ENCODE measurements at places on chromosomes 1 and 21. TPM values are rescaled to one million over a fixed set of nuclear protein-coding genes. Genes with fewer than 3 reads are reported as not detected.

LPAR3 gene
- 7.8 TPM for total RNA-seq

ASAP3 gene
- total RNA-seq = 37.4 TPM

CELSR2 gene
- total RNA-seq = 5.3 TPM

WNT3A gene
- not detected for total RNA-seq

CACYBP gene
- 24.2 TPM for total RNA-seq

CCDC30 gene
- total RNA-seq = 3.9 TPM

GAS5 gene
- 589 TPM for total RNA-seq

GOLT1A gene
- 8.2 TPM for total RNA-seq

TNFRSF25 gene
- 2.2 TPM for total RNA-seq

DNA sequence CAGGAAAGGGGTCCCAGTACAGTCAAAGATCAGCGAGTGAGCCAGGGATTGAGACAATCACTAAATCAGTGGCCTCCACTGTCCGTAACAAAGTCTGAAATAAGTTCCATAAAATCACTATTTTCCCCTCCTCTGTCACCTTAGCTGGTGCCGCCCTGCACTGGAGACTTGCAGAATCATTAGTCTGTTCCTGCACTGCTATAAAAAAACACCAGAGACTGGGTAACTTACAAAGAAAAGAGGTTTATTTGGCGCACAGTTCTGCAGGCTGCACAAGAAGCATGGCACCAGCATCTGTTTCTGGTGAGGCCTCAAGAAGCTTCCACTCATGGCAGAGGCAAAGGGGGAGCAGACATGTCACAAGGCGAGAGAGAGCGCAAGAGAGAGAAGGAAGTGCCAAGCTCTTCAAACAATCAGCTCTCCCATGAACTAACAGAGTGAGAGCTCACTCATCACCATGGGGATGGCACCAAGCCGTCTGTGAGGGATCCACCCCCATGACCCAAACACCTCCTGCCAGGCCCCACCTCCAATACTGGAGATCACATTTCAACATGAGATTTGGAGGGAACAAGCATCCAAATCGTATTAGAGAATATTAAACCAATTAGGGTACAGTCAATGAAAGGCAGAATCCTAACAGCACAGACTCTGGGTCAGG is 129.8 kb upstream of the TIAM1 start:
- no peak overlapping the region for H3K27ac ChIP-seq
- no peaks in the 10 kb centered on the region for H3K27me3 ChIP-seq
- H3K4me1 ChIP-seq = no peaks in the 10 kb centered on the region

GRCh38 chr1:205751036-205751651 is 1.2 kb upstream of the NUCKS1 start:
- H3K36me3 ChIP-seq = no peaks in the 10 kb centered on the region
- no peaks in the 10 kb centered on the region for H3K27me3 ChIP-seq
- H3K4me3 ChIP-seq = no peak overlapping the region
- no peak for DNase-seq

- H3K27me3 ChIP-seq = no peaks in the 10 kb centered on the region
- H3K4me3 ChIP-seq = no peak overlapping the region
- H3K27ac ChIP-seq = no peak overlapping the region
- DNase-seq = no peak
- H3K4me1 ChIP-seq = peaks cover 2% of the 10 kb centered on the region
These were observed 1.6 kb downstream of the HSPB7 start for GRCh38 chr1:16015960-16016901.

- no peak overlapping the region for H3K27ac ChIP-seq
- no peaks in the 10 kb centered on the region for H3K4me1 ChIP-seq
- H3K36me3 ChIP-seq = no peaks in the 10 kb centered on the region
- no peak for DNase-seq
- H3K27me3 ChIP-seq = no peaks in the 10 kb centered on the region
- no peak overlapping the region for H3K4me3 ChIP-seq
These were observed 19.8 kb upstream of the DDAH1 start for GRCh38 chr1:85484716-85485115.

DNA sequence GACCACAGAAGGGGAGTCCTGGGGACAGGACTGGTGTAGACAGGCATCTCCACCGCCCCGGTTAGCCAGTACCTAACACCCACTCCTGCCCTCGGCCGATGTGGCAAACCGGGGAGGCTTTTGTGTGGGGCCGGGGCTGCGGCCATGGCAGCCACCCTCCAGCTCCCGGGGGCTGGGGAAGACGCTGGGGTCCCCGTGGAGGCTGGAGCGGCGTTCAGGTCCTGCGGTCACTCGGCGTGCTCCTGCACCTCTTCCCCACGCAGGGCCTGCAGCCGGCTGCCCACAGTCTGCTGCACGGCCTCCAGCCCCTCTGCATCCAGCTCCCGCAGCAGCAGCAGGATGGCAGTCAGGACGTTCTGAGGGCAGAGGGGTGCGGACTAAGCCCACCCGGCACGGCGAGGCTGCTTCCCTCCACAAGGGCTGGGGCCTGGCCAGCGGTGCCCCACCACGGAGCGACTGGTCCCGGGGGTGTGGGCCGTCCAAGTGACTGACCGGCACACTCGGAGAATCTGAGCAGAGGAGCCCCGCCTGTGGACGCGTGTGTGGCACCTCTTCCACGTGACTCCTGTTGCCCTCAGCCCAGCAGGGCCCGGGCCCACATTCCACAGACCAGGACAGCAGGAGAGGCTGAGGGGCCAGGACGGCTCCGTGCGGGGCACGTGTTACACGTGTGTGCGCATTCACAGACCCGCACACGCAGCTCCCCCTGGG is 9.1 kb downstream of the CFAP410 start:
- no peak overlapping the region for H3K27ac ChIP-seq
- H3K4me3 ChIP-seq = no peak overlapping the region
- no peaks in the 10 kb centered on the region for H3K4me1 ChIP-seq
- no peaks in the 10 kb centered on the region for H3K36me3 ChIP-seq

DNA sequence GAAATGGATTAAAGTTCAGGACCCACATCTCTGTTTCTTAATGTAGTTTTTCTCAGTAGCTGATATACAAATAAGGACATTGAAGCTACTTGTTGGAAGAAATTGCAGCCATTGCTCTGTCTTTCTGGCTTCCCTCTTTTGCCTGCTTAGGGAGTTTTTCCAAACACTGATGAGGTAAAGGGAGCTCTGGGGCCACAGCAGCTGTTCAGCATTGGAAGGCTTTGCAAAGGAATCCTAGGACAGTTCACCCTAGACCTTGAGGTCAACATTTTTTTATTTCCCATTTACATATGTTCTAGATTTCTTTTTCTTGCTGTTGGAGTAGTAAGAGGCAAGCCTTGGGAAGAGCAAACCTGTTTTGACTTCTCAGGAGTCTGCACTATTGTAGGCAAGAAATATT is 126.9 kb upstream of the PLPPR5 start:
- H3K27me3 ChIP-seq = no peaks in the 10 kb centered on the region
- no peaks in the 10 kb centered on the region for H3K4me1 ChIP-seq
- DNase-seq = no peak
- H3K36me3 ChIP-seq = no peaks in the 10 kb centered on the region
- H3K4me3 ChIP-seq = no peak overlapping the region
- no peak overlapping the region for H3K27ac ChIP-seq

GRCh38 chr1:53176452-53177208 is 20.0 kb upstream of the CPT2 start:
- no peaks in the 10 kb centered on the region for H3K27me3 ChIP-seq
- H3K27ac ChIP-seq = no peak overlapping the region
- DNase-seq = peak; percentile 49
- peaks cover 24% of the 10 kb centered on the region for H3K4me1 ChIP-seq
- no peaks in the 10 kb centered on the region for H3K36me3 ChIP-seq
- H3K4me3 ChIP-seq = no peak overlapping the region

- no peak for DNase-seq
- H3K36me3 ChIP-seq = no peaks in the 10 kb centered on the region
- peaks cover 27% of the 10 kb centered on the region for H3K4me1 ChIP-seq
- peak overlapping the region; percentile 20 for H3K27ac ChIP-seq
- H3K4me3 ChIP-seq = no peak overlapping the region
These were observed 20.9 kb downstream of the LAMC1 start for GRCh38 chr1:183043872-183044854.

DNA sequence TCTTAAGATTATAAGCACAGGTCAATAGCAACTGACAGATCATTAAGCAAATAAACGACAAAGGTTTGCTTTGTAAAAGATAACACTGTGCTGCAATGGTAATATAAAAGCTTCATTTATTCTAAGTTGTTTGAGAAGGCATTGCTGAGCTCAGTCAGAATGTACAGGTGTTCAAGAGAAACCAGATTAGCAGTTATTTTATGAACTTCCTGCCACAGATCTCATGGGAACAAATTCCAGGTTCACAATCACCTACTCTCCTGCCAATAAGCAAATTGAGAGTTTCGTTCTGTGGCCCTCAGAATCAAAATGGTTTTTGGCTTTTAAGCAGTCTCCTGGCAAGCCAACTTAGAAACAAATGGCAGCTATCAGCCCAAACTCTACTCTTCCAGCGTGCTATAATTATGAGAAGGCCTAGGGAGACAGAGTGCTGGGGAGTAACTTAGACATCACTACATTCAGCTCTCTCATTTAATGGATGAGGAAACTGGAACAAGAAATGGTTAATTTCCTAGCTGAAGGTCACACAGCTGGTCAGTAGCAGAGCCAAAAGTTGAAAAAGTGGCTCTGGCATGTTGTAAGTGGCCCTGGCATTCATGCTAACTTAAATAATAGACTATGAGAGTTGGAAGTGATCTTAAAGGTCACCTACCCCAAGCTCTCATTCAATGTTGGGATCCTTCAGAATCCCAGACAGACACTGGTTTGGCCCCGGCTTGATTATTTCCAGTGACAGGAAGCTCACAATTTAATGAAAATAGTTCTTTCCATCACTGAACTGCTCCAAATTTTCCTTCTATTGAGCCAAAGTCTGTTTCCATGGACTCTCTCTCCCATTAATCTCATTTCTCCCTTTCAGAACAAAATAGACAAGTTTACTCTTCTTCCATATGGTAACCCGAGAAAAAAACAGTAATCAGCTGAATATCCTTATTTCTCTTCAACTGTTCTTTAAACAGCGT is 82.6 kb upstream of the EDEM3 start:
- peaks cover 30% of the 10 kb centered on the region for H3K4me1 ChIP-seq
- H3K36me3 ChIP-seq = no peaks in the 10 kb centered on the region
- peak overlapping the region; percentile 30 for H3K27ac ChIP-seq
- H3K27me3 ChIP-seq = no peaks in the 10 kb centered on the region
- no peak for DNase-seq

DNA sequence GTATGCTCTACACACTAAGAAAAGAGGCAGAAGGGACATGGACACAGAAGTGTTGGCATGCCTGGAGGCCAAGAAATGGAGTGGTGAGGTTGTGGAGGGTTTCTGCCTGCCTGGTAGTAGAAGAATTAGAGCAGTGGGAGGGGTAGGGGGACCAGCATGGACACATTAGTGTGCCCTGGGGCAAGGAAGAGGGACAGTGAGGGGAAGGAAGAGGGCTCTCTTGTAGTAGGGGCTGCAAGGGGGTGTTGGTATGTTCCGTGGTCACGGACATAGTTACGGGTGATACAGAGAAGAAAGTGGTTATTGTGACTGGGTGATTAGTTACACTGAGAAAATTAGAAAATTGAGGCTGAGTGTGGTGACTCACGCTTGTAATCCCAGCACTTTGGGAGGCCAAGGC is 23.3 kb downstream of the LEMD1 start:
- no peak overlapping the region for H3K4me3 ChIP-seq
- H3K27me3 ChIP-seq = no peaks in the 10 kb centered on the region
- no peak for DNase-seq
- no peak overlapping the region for H3K27ac ChIP-seq
- H3K36me3 ChIP-seq = no peaks in the 10 kb centered on the region

DNA sequence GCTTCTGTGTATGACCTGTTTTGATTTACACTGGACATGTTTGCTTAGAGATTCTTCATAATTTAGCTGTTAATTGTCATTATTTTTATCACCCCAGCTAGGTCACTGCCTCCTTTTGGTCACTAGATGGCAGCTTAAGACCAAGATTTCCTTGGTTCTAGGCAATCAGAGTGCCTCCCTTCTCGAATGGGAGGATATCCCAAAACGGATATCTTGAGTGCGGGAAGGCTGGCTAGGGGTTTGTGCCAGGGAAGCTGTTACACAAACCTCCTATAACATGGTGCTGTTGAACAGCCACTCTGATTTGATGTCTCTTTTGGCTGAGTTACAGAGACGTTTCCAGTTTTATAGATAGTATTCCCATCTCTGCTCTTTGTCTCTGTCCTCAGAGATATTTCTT is 283.5 kb downstream of the S1PR1 start:
- H3K36me3 ChIP-seq = no peaks in the 10 kb centered on the region
- no peak for DNase-seq
- H3K4me3 ChIP-seq = no peak overlapping the region

DNA sequence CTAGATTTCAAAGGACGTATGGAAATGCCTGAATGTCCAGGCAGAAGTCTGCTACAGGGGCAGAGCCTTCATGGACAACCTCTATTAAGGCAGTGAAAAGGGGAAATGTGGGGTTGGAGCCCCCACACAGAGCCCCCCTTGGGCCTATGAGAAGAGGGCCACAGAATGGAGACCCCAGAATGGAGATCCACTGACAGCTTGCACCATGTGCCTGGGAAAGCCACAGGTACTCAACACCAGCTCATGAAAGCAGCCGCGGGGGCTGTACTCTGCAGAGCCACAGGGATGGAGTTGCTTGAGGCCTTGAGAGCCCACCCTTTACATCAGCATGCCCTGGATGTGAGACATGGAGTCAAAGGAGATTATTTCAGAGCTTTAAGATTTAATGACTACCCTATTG is 108.7 kb downstream of the DMRTB1 start:
- no peak overlapping the region for H3K4me3 ChIP-seq
- H3K27ac ChIP-seq = no peak overlapping the region
- no peaks in the 10 kb centered on the region for H3K4me1 ChIP-seq
- no peaks in the 10 kb centered on the region for H3K36me3 ChIP-seq
- H3K27me3 ChIP-seq = no peaks in the 10 kb centered on the region
- no peak for DNase-seq

DNA sequence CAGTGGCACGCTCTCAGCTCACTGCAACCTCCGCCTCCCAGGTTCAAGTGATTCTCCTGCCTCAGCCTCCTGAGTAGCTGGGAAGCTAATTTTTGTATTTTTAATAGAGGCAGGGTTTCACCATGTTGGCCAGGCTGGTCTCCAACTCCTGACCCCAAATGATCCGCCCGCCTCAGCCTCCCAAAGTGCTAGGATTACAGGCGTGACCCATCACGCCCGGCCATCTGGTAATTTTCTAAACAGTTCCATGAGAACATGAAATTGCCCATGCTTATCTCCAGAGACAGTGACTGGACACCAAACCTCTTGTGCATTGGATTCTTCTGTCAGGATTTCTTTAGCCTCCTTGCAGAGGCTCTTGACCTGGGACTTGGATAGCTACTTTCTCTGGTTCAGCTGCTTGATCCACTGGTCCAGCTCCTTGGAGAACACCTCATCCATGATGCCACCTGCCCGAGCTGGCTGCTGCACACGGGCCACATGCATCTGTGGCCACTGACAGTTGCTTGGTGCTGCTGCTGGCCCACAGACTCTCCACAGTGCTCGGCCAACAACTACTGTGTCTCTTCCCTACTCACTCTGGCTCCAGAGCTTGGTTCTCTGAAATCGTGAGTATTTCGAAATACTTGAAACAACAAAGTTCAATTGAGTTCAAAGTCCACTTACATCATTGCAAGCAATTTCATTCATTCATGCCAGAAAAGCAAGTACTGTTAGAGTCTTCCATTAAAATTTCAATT is 40.0 kb upstream of the CTPS1 start:
- DNase-seq = no peak
- H3K4me1 ChIP-seq = peaks cover 26% of the 10 kb centered on the region
- no peak overlapping the region for H3K4me3 ChIP-seq
- no peaks in the 10 kb centered on the region for H3K27me3 ChIP-seq
- no peaks in the 10 kb centered on the region for H3K36me3 ChIP-seq
- H3K27ac ChIP-seq = no peak overlapping the region

- no peaks in the 10 kb centered on the region for H3K27me3 ChIP-seq
- H3K4me1 ChIP-seq = peaks cover 5% of the 10 kb centered on the region
- H3K27ac ChIP-seq = peak overlapping the region; percentile 58
- peak; percentile 64 for DNase-seq
These were observed 12.5 kb downstream of the TCP10L start for GRCh38 chr21:32572574-32573420.
